Left lung (tissue), 14 donors: ENCODE measurements at places on chromosomes 2 and 18. TPM values are rescaled to one million over a fixed set of nuclear protein-coding genes. Genes with fewer than 3 reads are reported as not detected.

DNA sequence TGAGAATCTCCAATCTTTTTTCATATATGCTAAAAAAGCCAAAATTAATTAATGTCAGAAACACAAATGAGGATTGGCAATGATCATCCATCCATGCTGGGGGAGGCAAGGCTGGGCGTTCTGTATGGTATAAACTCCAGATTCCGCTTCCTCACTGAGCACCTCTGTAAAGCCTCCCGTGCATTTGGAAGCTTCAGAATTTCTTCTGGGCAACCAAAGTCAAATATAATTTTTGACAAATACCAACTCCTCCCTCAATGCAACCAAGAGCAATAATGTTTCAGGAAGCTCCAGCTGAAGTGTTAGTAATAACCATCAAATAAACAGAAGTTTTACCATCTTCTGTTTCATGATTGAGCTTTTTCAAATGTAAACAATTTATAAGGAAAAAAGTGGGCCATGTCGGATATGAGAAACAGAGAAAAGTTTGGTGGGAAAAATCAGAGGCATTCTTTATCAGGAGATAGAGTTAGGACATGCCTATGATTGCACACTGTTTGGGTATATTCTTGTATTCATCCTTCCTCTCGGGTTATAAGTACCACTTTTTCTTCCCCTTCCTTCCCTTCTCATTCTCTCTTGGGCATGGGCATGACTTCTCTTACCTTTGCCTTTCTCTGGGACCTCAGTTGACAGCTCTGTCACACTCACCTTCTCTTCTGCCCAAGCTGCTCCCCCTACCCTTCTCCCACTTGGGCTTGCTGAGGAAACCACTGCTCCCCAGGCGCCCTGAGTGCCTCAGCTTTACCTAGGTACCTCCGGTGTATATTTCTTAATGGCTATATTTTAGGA lies 149.5 kb upstream of the ZEB2 start:
- no peaks in the 10 kb centered on the region for H3K36me3 ChIP-seq
- H3K4me1 ChIP-seq, result no peaks in the 10 kb centered on the region
- H3K27me3 ChIP-seq, result no peaks in the 10 kb centered on the region

ZNF892 gene
- polyA plus RNA-seq, result 5.2 TPM

GRCh38 chr2:44547718-44548117 lies 186.0 kb downstream of the CAMKMT start:
- no peaks in the 10 kb centered on the region for H3K36me3 ChIP-seq
- DNase-seq, result no peak
- no peaks in the 10 kb centered on the region for H3K27me3 ChIP-seq
- H3K4me3 ChIP-seq, result no peak overlapping the region
- no peaks in the 10 kb centered on the region for H3K4me1 ChIP-seq

DNA sequence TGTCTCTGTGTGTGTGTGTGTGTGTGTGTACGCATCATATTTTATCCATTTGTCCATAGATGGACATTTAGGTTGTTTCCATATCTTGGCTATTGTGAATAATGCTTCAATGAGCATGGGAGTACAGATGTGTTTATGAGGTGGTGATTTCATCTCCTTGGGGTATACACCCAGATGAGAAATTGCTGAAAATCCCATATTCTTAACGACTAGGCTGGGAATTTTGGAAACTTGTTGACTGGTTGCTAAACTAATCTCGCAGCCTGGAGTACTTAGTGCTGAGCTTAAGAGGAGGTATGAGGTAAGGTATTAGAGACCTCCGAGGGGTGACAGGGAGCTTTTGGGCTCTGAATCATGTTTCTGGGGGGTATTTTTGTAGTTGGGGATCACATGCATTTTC lies 66.0 kb upstream of the SPRED2 start:
- H3K27me3 ChIP-seq, result no peaks in the 10 kb centered on the region
- H3K4me1 ChIP-seq, result no peaks in the 10 kb centered on the region
- no peak overlapping the region for H3K4me3 ChIP-seq
- no peaks in the 10 kb centered on the region for H3K36me3 ChIP-seq
- no peak for DNase-seq
- H3K27ac ChIP-seq, result no peak overlapping the region

SULT1C4 gene
- polyA plus RNA-seq, result 90.7 TPM

DNA sequence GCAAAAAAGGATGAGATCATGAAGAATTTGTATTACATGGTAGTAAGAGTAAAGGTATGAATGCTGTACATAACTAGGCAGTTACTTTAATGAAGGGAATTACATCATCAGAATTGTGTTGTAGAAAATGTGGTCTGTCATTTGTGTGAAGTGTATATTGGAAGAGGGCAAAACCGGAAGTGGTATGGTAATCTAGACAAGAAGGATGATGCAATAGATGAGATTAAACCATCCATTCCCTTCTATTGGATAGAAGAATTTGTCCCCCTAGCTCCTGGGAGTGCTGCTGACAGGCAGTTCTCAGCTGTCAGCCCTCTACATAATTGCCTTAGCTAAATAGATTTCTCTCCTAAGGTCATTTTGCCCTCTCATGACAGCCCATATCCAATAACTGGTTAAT lies 55.9 kb upstream of the BARD1 start:
- no peaks in the 10 kb centered on the region for H3K36me3 ChIP-seq
- H3K27me3 ChIP-seq, result no peaks in the 10 kb centered on the region
- no peak for DNase-seq
- H3K4me3 ChIP-seq, result no peak overlapping the region
- no peak overlapping the region for H3K27ac ChIP-seq
- no peaks in the 10 kb centered on the region for H3K4me1 ChIP-seq

EMX1 gene
- polyA plus RNA-seq, result 0.10 TPM

GRCh38 chr18:63964908-63965307 lies 5.0 kb upstream of the SERPINB8 start:
- no peak for DNase-seq
- H3K27ac ChIP-seq, result no peak overlapping the region
- H3K27me3 ChIP-seq, result no peaks in the 10 kb centered on the region

DNA sequence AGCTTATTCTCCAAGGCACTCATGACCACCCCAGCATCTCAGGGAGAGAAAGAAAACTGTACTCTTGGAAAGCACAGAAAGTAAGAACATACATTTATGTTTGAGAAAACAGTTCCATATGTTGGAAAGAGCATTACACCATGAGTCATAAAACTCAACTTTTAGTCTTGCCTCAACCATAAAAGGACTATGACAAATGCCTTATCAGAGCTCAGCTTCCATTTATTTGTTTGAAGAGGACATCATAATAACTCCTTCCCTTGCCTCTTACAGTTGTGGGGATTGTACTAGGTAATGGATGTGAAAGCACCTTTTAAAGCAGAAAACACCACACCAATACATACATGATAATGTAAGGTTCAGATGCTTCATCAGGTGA lies 370.8 kb downstream of the LNPK start:
- no peaks in the 10 kb centered on the region for H3K27me3 ChIP-seq
- H3K4me3 ChIP-seq, result no peak overlapping the region
- H3K27ac ChIP-seq, result no peak overlapping the region
- no peaks in the 10 kb centered on the region for H3K36me3 ChIP-seq
- no peak for DNase-seq
- H3K4me1 ChIP-seq, result no peaks in the 10 kb centered on the region

RGPD3 gene
- polyA plus RNA-seq, result 0.33 TPM

GRCh38 chr2:5235701-5236100 lies 456.5 kb upstream of the SOX11 start:
- no peak overlapping the region for H3K27ac ChIP-seq
- DNase-seq, result no peak
- H3K4me1 ChIP-seq, result no peaks in the 10 kb centered on the region
- H3K4me3 ChIP-seq, result no peak overlapping the region
- H3K36me3 ChIP-seq, result no peaks in the 10 kb centered on the region
- no peaks in the 10 kb centered on the region for H3K27me3 ChIP-seq

DNA sequence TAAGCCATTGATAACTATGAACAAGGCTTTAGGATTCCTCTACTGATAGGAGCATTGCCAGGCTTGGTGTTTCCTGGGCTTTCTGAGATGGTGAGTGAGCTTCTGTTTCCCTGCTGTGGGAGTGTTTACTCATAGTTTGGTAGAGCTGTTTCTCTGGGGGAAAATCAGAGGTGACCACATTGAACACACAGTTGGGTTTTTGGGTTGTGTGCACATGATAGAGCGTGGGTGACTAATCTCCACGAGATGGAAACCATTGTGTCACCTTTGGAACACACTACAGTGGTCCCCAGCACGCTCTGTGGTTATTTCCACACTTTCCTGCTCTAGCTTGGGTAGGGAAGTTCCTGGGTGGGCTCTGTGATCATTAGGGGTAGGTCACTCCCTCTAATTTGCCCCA lies 5.4 kb downstream of the IL1R1 start:
- no peak overlapping the region for H3K4me3 ChIP-seq
- H3K36me3 ChIP-seq, result peaks cover 46% of the 10 kb centered on the region
- H3K27ac ChIP-seq, result peak overlapping the region; percentile 43
- H3K27me3 ChIP-seq, result no peaks in the 10 kb centered on the region

DNA sequence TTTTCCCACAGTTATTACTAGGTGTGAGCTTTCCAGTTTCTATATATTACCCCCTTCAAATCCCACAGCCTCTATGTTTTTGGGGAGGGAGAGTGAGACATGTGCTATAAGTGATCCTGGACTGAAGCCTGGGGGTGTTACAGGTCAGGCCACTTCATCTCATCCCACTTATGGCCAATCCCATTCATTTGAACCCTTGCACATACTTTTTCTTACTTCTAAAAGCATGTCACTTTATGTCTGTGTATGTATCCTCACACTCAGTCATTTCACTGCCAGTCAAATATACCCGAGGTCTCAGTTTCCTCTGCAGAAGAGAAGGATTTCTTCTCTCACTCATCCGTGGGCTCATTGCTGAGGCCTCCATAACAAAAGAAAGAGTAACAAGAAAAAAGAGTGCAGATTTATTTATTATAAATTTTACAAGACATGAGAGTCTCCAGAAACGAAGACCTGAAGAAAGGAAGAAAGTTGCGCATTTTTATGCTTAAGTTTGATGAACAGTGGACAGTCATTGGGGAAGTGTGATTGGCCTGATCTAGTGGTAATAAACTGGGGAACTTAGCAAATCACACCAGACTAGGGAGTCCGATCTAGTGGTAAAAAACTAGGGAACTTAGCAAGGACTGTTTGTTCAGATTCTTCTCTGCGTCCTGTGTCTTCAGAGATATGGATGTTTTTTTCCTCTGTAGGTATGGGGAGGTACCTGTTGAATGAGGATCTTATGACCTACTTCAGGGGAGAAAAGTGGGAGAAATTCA lies 52.1 kb downstream of the ICOS start:
- H3K27ac ChIP-seq, result no peak overlapping the region
- no peak overlapping the region for H3K4me3 ChIP-seq
- no peak for DNase-seq

DNA sequence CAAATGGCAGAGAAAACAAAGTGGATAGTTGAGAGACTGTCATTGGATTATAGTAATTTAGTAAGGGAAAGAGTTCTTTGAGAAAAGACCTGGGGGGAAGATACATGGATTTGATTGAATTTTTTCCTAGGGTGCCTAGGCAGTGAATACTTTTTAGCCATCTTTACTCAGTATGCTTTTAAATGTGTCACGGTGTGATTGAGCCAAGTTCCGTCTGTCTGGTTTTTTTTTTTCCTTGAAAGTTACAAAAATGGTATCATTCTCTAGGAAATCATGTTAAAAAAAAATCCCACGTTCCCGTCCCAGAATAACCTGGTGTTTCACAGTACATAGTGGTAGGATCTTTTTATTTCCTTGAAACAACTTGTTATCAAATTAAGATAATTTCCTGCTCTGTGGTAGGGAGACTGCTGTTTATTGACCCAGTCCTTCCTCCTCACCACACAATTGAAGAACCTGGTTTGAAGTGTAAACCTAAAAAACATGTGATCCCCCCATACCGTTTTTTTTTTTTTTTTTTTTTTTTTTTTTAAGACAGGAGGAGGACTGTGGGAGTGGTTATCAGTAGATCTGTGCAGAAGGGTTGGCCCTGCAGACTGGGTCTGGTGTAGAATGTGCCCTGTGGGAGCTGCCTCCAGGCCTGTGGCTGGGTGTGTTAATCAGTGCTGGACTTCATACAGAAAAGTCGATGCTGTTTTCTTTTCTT lies 55.1 kb downstream of the DGKD start:
- no peaks in the 10 kb centered on the region for H3K27me3 ChIP-seq
- DNase-seq, result no peak
- peak overlapping the region; percentile 34 for H3K27ac ChIP-seq
- H3K36me3 ChIP-seq, result peaks cover 12% of the 10 kb centered on the region

TMEFF2 gene
- 0.24 TPM for polyA plus RNA-seq

DNA sequence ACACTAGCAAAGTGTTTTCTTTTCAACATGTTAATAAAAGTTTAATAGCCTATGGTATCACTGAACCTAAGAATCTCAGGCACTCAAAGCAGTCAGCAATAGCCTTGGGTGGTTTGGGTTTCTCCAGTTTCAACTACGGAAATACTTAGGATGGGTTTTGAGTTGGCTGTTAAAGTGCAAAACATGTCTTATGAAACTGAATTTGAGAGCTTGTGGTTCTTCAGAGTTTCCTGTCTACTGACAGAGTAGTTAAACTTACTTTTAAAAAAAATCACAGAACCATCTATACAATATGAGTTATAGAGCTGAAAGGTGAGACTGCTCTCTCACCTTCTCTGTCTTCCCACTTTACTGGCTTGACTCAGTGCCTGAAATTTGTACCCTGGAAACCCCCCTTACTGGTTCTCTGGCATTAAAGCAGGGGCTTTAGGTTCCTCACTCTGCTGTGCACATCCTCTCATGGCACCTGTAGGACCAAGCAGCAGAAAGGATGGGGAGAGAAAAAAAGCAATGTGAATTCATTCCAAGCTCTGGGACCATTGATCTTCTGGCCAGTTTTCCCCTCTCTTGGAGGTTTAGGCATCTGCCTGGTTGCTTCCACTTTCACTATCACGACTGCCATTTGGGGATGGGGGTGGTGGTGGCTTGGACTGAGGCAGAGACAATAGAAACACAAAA lies 18.1 kb downstream of the CCDC141 start:
- H3K4me1 ChIP-seq, result no peaks in the 10 kb centered on the region
- H3K27me3 ChIP-seq, result no peaks in the 10 kb centered on the region
- no peak for DNase-seq
- no peak overlapping the region for H3K4me3 ChIP-seq
- H3K27ac ChIP-seq, result no peak overlapping the region

- H3K4me1 ChIP-seq, result no peaks in the 10 kb centered on the region
- H3K4me3 ChIP-seq, result no peak overlapping the region
- H3K36me3 ChIP-seq, result no peaks in the 10 kb centered on the region
- H3K27me3 ChIP-seq, result no peaks in the 10 kb centered on the region
- DNase-seq, result no peak
- no peak overlapping the region for H3K27ac ChIP-seq
Measured at GRCh38 chr2:127485051-127485693, 41.1 kb downstream of the IWS1 start.

HTR2B gene
- 0.52 TPM for polyA plus RNA-seq

DNA sequence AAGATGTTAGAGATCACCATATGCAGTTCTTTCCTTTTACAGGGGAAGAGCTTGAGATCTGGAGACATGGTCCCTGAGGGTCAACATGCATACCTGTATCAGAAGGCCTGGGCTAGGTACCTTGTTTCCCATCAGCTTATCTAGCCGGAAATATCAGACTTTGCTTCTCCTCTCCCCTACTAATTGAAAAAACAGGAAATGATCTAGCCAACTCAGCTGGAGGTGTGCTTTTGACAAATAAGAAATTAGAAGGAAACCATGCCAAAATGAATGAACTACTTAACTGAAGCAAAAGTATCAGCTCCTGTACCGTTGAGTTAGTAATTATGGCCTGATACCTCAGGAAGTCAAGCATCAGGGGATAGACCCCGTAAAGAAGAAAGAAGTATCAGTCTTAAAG lies 20.4 kb downstream of the PKP4 start:
- no peak for DNase-seq
- no peaks in the 10 kb centered on the region for H3K27me3 ChIP-seq
- H3K36me3 ChIP-seq, result no peaks in the 10 kb centered on the region
- H3K4me1 ChIP-seq, result no peaks in the 10 kb centered on the region

SCN9A gene
- polyA plus RNA-seq, result 12.7 TPM
